ENCODE measurements at places on chromosomes 7 and 10.

DNA sequence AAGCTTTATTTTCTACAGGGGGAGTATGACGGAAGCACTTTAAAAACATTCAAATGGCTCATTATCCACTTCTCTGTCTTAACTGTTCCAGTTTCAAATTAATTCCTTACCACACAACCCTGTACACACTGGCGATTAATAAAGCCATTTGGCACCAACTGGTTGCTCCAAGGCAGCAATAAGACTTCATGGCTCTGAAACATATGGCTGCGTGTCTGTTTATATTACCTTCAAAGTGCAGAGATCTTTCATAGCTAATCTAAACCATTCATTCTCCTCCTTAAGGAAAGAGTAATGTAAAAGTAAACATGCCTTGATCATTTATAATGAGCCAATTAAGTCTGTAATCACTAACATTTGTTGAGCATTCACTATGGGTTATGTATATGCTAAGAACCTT lies 325.7 kb downstream of the PARD3 start:
- no peak for DNase-seq

DNA sequence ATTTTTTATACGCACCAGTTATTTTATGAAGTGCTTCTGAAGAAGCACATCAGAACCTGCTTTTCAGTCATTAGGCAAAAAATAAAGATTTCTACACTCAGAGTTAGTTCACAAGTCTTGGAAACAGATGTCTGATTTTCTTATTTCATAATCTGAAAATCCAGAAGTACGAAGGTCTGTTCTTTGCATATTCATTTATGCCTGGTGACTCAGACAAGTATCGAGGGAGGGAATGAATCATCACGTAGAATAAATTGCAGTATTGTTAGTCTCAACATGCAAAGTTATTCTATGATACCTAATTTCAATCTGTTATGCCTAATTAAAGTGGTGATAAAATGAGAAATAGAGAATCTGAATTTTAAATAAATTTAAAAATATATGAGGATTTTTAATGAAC lies 113.6 kb upstream of the SEM1 start:
- no peak for DNase-seq

DNA sequence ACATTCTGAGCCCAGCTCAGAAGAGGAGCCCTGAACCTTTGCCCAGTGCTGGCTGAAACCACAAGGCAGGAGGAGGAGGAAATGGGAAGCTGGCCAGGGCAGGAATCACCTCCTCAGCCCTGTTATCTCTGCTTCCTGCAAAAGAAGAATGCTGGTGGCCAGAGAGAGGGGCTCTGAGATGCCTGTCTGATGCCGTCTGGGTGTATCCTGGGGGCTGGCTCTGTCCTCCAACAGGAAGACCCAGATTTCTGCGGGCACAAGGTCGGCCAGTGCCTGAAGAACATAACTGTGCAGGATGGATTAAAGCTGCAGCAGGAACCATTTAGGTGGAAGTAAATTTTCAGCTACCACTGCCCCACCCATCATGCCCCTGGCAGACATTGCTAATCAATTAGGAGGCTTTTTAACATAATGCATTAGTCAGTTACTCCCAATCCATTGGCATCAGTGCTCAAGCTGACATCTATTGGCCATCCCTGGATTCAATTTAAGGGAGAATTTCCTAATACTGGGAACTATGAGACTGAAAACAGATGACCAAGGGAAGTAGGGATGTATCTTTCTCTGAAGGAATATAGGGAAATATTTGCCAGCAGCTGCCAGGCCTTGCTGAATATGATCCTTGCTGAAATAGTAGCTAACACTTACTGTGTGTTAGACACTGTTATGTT lies 67.7 kb downstream of the COL13A1 start:
- DNase-seq, result no peak

DNA sequence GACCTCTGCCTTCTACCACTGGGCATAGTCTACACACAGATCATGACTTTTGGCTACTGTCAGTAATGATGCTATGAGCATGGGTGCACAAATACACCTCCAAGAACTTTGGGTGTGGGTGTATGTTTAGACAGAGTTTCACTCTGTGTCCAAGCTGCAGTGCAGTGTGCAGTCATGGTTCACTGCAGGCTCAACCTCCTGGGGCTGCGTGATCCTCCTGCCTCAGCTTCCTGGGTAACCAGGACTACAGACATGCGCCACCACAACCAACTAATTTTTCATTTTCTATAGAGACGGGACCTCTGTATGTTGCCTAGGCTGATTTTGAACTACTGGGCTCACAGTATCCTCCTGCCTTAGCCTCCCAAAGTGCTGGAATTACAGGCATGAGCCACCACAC lies 194.4 kb downstream of the NSUN6 start:
- DNase-seq, result no peak

GRCh38 chr7:47391726-47392125 lies 190.2 kb downstream of the TNS3 start:
- DNase-seq, result no peak

DNA sequence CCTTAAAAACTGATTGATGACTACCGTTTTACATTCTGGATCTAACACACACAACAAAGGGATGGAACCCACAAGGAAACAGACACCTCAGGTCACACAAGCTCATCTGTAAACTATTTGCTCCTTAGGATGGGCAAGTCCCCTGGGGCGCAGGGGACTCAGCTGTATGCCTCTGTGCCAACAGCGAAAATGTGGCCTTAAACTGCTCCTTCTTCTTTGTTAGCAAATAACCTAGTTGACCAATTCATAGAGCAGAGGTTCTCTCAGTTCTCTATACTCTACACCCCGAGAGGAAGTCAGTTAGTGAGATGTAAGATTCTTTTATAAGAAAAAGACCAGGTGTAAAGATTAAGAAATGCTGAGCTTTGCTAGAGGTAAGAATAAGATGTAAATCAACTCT lies 181.9 kb upstream of the PRSS58 start:
- DNase-seq, result no peak

DNA sequence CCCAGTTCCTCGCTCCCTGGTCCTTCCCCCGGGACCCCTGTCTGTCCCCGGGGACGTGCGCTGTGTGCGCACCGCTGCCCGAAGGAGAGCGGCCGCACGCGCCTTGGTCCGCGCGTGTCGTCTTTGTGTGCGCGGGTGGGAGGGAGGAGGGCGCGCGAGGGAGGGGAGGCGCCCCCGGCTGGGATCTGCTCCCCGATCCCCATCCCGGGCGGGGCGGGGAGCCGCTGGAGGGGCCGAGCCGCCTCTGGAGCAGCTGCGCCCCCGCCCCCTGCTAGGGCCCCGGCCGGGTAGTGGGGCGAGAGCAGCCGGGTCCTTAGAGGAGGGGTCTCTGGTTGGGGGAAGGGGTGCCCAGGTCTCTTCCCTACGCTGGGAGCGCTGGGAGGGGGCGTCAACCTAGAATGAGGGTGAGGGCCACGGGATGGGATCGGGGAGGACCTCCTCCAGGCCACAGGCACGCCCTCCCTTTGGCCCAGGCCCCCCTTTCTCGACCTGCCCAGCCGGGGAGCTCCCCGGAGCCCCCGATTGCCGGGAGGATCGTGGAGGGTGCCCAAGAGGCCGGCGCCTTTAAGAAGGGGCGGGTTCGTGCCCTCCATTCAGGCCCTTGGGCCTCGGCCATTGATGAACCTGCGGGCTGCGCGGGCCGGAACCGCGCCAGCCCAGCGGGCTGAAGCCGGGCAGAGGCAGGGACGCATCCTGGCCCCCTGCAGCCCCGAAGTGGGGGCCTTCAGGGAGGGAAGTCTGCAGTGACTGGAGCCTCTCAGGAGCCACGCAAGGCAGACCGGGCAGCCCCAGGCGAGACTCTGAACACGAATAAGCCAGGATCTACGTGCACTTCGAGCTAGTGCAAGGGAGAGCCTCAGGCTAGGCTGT lies 678 bp downstream of the SH2B2 start:
- DNase-seq, result no peak

DNA sequence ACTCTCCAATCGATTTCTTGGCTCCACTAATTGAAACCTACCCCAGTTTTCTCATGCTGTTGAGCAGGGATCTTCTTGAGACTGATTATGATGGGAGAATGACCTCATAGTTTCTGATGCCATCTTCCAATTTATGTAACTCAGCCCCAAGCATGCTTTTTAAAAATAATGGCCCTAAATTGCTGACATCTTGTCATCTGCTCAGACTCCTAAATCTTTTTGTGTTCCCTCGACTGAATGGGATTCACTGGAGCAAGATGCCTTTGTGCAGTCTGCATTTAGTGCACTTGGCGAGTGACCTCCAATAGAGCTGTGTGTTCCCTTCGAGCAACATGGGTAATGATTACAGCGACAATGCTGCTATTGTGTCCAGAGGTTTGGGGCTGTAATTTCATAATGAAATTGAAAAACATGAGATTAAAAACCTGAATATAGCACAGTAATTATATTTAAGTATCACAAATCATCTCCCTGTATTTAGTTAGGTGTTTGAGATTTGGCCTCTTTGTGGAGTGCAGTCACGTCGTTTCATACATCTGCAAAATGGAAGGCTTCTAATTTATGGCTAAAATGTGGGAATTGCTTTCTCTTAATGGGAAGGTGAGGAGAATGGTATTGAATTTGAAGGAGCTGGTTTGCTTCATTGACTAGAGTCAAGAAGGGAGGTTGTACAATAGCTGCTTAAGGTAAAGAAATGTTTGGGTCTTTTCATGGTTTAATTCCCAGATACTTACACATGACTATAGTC lies 192.9 kb downstream of the AUTS2 start:
- DNase-seq, result no peak

- no peak for DNase-seq
Measured at GRCh38 chr10:104255311-104255981, 754 bp downstream of the GSTO1 start.

Measured in stimulated activated CD4-positive, alpha-beta T cell treated with anti-CD3 and anti-CD28 coated beads, Interleukin-15, amount 100 ng/mL, for 48 hours (primary cell).